Activated CD4-positive, alpha-beta T cell treated with anti-CD3 and anti-CD28 coated beads for 36 hours (primary cell): ENCODE measurements at places on chromosomes 16 and 17. TPM values are rescaled to one million over a fixed set of nuclear protein-coding genes. Genes with fewer than 3 reads are reported as not detected.

GRCh38 chr17:43020789-43021740, 1.1 kb downstream of the VAT1 start:
- H3K36me3 ChIP-seq = no peaks in the 10 kb centered on the region
- H3K4me1 ChIP-seq = peaks cover 37% of the 10 kb centered on the region
- H3K27me3 ChIP-seq = no peaks in the 10 kb centered on the region
- no peak overlapping the region for H3K27ac ChIP-seq

- H3K4me1 ChIP-seq = peaks cover 30% of the 10 kb centered on the region
- DNase-seq = no peak
- no peak overlapping the region for H3K4me3 ChIP-seq
- H3K27ac ChIP-seq = no peak overlapping the region
- peaks cover 2% of the 10 kb centered on the region for H3K36me3 ChIP-seq
- no peaks in the 10 kb centered on the region for H3K27me3 ChIP-seq
Observed at GRCh38 chr16:56776562-56776961, 46.6 kb downstream of the NUP93 start.

GRCh38 chr17:35238821-35239220, 4.1 kb upstream of the SLFN5 start:
- no peaks in the 10 kb centered on the region for H3K27me3 ChIP-seq
- H3K27ac ChIP-seq = peak overlapping the region; percentile 67
- DNase-seq = no peak
- peak overlapping the region; percentile 82 for H3K4me3 ChIP-seq
- H3K4me1 ChIP-seq = peaks cover 72% of the 10 kb centered on the region

DNA sequence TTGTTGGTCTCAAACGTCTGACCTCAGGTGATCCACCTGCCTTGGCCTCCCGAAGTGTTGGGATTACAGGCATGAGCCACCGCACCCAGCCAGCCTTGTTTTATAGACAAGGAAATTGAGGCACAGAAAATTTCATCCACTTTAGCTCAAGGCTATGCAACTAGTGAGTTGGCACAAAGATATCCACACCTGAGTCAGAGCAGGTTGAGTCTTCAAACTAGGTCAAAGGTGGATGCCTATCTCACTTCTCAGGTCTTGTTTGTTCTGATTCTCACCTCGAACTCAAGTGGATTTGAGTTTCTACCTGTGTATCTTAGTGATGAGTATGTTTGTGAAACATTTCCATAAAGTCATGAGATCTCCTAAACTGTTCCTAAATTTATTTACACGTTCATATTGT, 35.6 kb upstream of the GAS7 start:
- no peaks in the 10 kb centered on the region for H3K4me1 ChIP-seq
- H3K27me3 ChIP-seq = no peaks in the 10 kb centered on the region
- no peak for DNase-seq
- H3K36me3 ChIP-seq = no peaks in the 10 kb centered on the region
- H3K4me3 ChIP-seq = no peak overlapping the region
- H3K27ac ChIP-seq = no peak overlapping the region

- no peak overlapping the region for H3K4me3 ChIP-seq
- no peak for DNase-seq
- peaks cover 42% of the 10 kb centered on the region for H3K36me3 ChIP-seq
- H3K27me3 ChIP-seq = no peaks in the 10 kb centered on the region
- no peak overlapping the region for H3K27ac ChIP-seq
Observed at GRCh38 chr17:1067282-1067956, 70.5 kb downstream of the TIMM22 start.

- DNase-seq = no peak
- H3K27me3 ChIP-seq = peaks cover 8% of the 10 kb centered on the region
- H3K4me1 ChIP-seq = no peaks in the 10 kb centered on the region
- no peak overlapping the region for H3K27ac ChIP-seq
- H3K4me3 ChIP-seq = no peak overlapping the region
- no peaks in the 10 kb centered on the region for H3K36me3 ChIP-seq
Observed at GRCh38 chr17:15124746-15125145, 140.4 kb downstream of the PMP22 start.

- H3K36me3 ChIP-seq = no peaks in the 10 kb centered on the region
- no peak overlapping the region for H3K4me3 ChIP-seq
- DNase-seq = no peak
- H3K4me1 ChIP-seq = peaks cover 6% of the 10 kb centered on the region
- H3K27ac ChIP-seq = no peak overlapping the region
- peaks cover 24% of the 10 kb centered on the region for H3K27me3 ChIP-seq
Observed at GRCh38 chr17:81338274-81339190, 43.4 kb upstream of the SLC38A10 start.

DNA sequence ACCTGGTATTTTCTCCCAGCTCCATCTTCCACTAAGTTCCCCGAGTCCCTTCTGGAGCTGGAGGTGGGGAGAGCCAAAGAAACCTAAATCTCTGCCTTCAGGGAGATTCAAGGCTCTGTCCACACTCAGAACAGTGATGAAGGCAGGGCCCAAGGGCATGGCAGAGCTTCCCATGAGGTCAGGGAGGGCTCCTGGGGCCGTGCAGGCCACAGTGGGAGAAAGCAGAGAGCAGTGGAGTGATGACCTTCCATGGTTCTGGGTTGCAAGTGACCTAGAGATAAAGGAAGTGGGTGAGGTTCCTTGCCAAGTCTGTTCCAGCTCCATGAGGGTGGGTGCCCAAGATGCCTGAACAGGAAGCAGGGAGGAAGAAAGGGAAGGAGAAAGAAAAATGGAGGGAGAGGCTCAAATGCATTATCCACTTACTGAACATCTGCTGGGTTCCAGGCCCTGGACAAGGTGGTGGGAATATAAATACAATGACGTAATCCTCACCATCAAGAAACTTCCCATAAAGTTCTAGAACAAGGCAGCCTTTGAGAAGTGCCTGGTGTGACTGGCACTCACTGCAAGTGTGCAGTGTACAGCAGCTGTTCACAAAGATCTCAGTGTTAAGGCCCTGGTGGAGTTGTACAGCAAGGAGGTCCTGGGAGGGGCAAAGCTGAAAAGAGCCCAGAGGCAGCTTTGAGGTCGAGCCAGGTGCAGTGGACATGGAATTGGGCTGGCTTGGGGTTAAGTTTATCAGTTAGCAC, 13.3 kb downstream of the TBKBP1 start:
- H3K4me1 ChIP-seq = peaks cover 75% of the 10 kb centered on the region
- peaks cover 53% of the 10 kb centered on the region for H3K36me3 ChIP-seq
- peak overlapping the region; percentile 99 for H3K27ac ChIP-seq

DNA sequence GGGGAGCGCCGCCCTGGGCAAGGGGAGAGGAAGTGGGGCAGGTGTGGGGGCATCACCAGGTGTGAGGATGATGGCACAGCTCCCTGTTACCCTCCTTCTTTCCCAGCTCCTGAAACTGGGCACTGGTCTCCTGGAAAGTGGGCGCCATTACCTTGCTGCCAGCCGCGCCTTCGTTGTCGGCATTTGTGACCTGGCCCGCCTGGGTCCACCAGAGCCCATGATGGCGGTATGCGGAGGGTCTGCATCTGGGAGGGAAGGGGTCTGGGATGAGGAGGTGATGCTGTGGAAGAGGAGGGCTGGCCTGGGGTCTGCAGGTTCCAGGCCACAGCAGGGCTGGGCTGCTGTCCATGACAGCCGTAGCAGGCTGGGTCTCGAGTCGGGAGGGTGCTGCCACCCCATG, 5.5 kb downstream of the ACAP1 start:
- peaks cover 25% of the 10 kb centered on the region for H3K4me1 ChIP-seq
- no peak overlapping the region for H3K27ac ChIP-seq
- peaks cover 49% of the 10 kb centered on the region for H3K36me3 ChIP-seq
- no peaks in the 10 kb centered on the region for H3K27me3 ChIP-seq

- H3K27ac ChIP-seq = no peak overlapping the region
- no peaks in the 10 kb centered on the region for H3K4me1 ChIP-seq
- no peak for DNase-seq
- no peaks in the 10 kb centered on the region for H3K36me3 ChIP-seq
- H3K27me3 ChIP-seq = peaks cover 34% of the 10 kb centered on the region
Observed at GRCh38 chr17:62935098-62935497, 30.9 kb upstream of the TANC2 start.

DNA sequence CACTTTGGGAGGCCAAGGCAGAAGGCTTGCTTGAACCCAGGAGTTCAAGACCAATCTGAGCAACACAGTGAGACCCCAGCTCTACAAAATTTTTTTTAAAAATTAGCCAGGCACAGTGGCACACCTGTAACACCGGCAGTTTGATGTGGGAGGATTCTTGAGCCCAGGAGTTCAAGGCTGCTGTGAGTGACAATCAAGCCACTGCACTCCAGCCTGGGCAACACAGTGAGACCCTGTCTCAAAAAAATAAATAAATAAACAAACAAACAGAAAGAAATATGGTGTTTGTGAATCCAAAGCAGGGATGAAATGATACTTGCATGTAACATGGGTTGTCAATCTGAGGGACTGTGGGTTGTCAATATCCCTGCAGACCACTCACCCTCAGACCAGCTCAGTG, 16.6 kb downstream of the FBXO31 start:
- no peak overlapping the region for H3K27ac ChIP-seq
- H3K27me3 ChIP-seq = no peaks in the 10 kb centered on the region
- H3K4me3 ChIP-seq = no peak overlapping the region
- peaks cover 11% of the 10 kb centered on the region for H3K36me3 ChIP-seq
- DNase-seq = no peak
- H3K4me1 ChIP-seq = peaks cover 45% of the 10 kb centered on the region

DNA sequence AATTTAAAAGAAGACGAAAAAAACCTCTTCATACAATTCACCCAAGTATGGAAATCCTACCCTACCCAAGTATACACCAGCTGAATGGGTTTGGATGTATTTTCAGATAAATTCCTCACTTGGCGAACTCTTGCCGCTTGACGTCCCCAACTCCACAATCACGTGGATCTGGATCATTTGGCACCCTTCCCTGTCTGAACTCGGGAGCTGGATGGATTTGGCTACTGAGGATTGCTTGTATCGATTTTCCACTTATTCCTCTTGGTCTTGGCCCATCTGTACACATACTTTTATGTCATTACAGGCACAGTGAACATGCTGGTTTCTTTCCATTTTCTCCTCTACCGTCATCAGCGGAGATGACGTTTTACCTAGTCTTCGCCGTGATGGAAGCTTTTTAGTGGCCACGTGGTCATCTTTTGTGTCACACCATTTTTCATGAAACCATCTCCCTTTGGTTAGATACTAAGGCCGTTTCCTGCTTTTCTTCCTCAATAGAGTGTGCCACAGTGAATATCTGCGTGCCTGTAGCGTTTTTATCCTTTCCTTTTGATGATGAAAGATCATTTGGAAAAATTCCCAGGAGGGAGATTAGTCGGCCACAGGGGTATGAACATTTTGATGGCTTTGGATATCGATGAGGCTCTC, 47.1 kb downstream of the CMIP start:
- H3K27me3 ChIP-seq = no peaks in the 10 kb centered on the region
- DNase-seq = no peak
- no peak overlapping the region for H3K4me3 ChIP-seq
- no peaks in the 10 kb centered on the region for H3K36me3 ChIP-seq

DNA sequence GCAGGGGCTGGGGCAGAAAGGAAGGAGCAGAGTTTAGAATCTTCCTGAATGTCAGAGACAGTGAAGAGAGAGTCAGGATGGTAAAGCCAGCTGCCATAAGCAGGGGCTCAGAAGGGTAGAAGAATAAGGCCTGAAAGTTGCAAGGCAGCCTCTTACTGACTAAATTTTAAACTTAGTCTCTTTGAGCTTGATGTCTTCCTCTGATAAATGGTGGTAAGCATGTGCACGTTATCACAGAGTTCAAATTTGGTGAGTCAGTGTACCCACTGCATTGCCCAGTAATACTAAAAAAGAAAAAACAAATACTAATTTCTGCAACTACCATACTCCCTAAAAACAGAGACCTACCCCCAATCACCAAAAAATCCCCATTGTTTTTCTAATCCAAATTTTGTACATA, 45.2 kb downstream of the SIAH1 start:
- H3K27ac ChIP-seq = peak overlapping the region; percentile 61
- peaks cover 47% of the 10 kb centered on the region for H3K36me3 ChIP-seq
- H3K4me1 ChIP-seq = peaks cover 19% of the 10 kb centered on the region

GRCh38 chr16:11235703-11235991, 20.4 kb downstream of the SOCS1 start:
- H3K4me3 ChIP-seq = no peak overlapping the region
- peak overlapping the region; percentile 67 for H3K27ac ChIP-seq
- DNase-seq = no peak
- no peaks in the 10 kb centered on the region for H3K27me3 ChIP-seq
- H3K4me1 ChIP-seq = peaks cover 60% of the 10 kb centered on the region
- H3K36me3 ChIP-seq = no peaks in the 10 kb centered on the region

DNA sequence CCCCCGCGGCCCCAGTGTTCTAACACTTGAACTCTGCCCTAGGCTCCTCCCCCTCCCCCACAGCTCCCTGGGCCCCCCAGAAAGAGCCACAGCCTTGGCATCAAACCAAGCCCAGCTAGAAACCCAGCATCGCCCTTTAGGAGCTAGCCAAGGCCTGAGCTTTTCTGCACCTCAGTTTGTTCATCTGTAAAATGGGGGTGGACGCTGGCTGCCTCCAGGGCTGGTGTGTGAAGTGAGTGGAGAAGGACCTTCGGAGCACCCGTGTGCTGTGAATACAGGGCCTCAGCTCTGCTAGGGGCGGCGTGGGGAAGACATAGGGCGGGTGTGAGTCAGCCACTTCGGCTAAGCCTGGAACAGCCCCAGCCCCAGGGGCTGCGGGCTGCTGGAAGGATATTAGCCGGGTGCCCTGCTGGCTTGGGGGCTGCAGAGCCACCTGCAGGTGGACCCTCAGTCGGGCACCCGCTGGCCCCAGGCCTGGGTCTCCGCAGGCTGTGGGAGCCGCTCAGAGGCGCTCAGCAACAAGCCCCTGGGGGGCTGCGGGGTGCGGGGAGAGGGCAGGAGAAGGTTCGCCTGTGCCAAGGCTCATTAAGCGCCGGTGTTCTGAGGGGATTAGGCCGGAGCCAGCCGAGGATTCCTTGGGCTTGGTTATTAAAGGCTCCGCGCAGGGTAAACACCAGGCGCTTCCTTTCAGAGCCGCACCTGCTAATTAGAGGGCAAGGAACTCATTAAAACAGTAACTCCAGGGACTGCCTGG, 217.0 kb upstream of the CIBAR2 start:
- no peak for DNase-seq
- H3K4me3 ChIP-seq = no peak overlapping the region
- H3K4me1 ChIP-seq = peaks cover 3% of the 10 kb centered on the region
- peaks cover 5% of the 10 kb centered on the region for H3K27me3 ChIP-seq

- no peak for DNase-seq
- no peaks in the 10 kb centered on the region for H3K4me1 ChIP-seq
- H3K27me3 ChIP-seq = no peaks in the 10 kb centered on the region
- no peaks in the 10 kb centered on the region for H3K36me3 ChIP-seq
- no peak overlapping the region for H3K27ac ChIP-seq
- no peak overlapping the region for H3K4me3 ChIP-seq
Observed at GRCh38 chr17:71511266-71511995, 609.4 kb upstream of the SOX9 start.

DNA sequence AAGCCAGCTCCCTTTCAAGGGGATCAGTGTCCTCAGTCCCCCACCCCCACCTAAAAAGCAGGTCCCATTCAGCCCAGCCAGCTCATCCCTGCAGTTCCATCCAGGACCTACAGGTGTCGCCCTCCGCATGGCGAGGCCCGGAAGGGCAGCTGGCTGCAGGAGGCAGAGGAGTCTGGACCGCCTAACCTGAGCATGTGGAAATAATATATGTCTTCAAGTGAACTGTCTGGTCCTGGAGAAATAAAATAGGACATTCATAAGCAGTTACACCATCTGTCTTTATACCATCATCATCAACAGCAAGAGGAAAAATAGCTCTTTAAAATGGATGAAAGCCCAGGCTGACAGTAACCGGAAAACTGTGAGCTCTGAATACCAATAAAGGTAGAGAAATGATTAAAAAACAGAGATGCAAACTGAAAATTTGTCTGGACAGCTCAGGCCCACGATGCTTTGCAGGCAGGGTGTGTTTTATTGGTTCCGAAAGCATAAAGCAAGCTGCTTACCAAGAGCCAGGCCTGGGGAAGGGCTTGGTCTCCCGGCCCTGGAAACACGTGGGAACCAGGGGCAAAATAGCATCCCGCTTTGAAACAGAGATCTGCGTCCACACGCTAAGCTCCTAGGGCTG, 215.2 kb downstream of the ZFHX3 start:
- no peaks in the 10 kb centered on the region for H3K27me3 ChIP-seq
- no peak overlapping the region for H3K27ac ChIP-seq
- no peaks in the 10 kb centered on the region for H3K36me3 ChIP-seq
- no peak overlapping the region for H3K4me3 ChIP-seq
- DNase-seq = peak; percentile 82

The LITAFD gene
- total RNA-seq = not detected
